ENCODE measurements at places on chromosomes 3 and 15.

GRCh38 chr15:74423431-74424257, 10.1 kb downstream of the SEMA7A start:
- DNase-seq, result no peak

GRCh38 chr15:62138124-62138523, 27.0 kb downstream of the C2CD4B start:
- no peak for DNase-seq

DNA sequence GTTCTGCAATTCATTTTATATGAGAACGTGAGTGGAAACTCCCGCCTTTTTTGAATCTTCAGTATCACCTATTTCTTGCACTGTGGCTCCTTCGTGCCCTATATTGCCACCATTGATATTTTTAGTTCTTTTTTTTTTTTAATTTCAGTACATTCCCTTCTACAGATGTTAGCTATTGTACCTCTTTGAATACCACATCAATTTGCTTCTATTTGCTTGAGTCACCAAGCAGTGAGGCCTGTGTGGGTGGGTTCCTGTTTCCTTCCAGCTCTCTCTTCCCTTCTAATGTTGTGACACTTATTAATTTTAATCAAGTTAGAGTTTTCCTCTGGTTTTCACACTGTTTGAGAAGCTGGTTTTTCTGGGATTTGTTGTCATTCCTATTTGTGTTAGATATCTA, 8.7 kb downstream of the HACD2 start:
- no peak for DNase-seq

DNA sequence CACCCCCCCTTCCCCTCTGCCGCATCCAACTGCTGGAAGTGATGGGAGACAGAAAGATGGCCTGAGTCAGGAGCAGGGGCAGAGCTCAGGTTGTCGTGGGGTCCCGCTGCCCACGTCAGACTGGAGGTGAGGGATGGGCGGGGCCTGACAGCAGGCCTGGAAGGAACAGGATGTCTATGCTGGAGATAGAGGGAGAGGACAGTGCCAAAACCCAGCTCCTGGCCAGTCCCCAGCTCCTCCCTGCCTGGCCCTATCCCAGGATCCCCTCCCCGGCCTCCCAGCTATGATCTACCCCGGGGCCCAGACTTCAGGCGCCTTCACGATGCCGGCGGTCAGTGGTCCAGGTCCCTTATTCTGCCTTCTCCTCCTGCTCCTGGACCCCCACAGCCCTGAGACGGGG, at the start of gene LMAN1L:
Gene LMAN1L, plus strand, starts transcription at position 303 of the 400 bp plus-strand sequence. Its CDS starts 20 bp downstream, at position 323.
- no peak for DNase-seq

DNA sequence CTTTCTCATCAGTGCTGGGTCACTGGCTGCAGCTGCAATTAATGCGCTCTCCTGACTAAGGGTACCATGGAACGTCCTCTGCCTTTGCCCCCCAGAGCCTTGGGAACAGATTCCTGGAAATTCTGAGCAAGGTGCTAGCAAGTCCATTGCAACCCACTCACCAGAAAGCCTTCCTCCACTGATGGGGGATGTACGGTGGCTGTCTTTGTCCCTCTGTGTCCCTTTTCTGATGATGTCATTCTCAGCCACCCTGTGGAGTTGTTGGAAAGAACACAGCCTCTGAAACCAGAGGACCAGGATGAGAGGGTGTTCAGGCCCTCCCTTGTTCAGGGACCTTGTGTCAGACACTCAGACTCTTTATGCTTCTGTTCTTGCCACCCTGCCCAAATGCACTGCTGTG, 38.1 kb upstream of the ZBTB38 start:
- no peak for DNase-seq

DNA sequence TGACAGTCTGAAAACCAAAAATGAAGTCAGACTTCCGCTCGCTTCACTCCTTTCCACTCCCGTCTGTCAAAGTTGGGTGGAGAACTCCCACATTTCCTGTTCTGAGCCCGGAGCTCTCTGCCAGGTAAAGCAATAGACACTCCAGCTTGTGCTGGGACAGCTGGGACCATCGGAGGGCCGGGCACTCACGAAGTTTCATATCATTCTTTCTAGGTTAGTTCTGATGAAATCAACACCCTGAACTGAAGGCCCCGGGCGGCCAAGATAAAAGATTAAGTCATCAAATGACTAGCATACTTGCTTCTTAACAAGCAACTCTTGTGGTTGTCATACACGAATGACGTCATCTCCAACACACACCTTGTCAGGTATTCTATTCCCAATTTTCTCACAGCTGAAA, 42.1 kb downstream of the MAGI1 start:
- no peak for DNase-seq

DNA sequence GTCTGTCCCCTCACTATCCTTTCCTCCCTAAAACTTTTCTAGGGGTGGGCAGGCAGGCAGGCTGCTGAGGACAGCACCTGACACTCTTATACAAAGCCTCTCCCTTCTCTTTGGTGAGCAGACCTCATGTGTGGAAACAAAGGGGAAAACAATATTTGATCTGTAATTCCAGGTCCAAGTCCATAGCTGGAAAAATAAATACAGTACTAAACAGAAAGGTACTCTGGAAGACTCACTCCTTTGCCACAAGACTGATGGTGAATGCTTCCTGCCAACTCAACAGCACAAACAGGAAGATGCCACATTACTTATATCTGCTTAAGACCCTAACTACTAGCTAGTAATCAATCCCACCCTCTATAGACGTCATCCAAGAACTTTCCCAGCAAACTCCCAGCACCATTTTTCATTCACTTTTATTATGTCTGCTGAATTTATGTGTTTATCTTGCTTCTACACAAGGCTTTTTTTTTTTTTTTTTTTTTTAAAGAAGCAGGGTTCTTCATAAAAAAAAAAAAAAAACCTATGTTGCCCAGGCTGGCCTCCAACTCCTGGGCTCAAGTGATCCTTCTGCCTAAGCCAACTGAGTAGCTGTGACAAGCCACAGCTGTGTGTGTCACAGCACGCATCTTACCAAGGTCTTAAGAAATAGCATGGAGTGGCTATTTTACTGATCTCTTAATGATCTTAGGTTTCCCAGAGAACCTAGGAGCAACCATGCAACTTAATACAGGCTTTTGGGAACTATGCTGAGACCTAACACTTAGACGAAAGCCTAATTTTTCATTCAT, 44.2 kb upstream of the CSPG5 start:
- DNase-seq, result no peak

GRCh38 chr3:192866804-192867203, 50.9 kb downstream of the MB21D2 start:
- DNase-seq, result no peak

GRCh38 chr15:90872486-90873184, 4.2 kb downstream of the FURIN start:
- DNase-seq, result no peak

DNA sequence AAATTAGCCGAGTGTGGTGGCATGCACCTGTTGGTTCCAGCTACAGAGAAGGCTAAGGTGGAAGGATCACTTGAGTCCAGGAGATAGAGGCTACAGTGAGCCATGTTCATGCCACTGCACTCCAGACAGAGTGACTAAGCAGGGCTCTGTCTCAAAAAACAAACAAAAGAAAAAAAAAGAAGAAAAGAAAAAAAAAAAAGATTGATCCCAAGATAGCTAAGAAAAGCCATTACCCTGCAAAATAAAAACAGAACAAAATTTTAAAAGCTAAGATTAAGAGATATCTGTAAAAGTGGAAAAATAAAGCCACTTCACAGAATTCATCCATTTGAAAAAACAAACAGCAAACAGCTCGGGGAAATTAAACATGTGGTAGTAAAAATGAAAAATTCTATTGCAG, 23.8 kb downstream of the LRRC2 start:
- DNase-seq, result no peak

- no peak for DNase-seq
Measured at GRCh38 chr15:83206526-83207008, 1.1 kb downstream of the HDGFL3 start.

- DNase-seq, result no peak
Measured at GRCh38 chr3:125294411-125294810, 80.7 kb downstream of the ZNF148 start.

DNA sequence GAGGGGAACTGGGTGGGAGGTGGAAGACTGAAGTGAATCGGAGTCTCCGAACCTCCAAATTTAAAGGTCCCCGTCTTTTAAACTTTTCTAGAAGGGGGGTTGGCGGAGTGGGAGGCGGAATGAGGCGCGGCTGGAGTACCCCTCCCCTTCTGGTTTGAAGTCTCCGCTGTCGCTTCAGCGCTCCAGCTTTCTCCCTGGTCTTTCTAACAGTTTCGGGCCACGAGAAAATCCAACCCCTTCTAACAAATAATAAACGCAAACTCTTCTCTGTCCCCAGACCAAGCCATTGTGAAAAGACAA, 2.5 kb upstream of the MECOM start:
- no peak for DNase-seq

GRCh38 chr3:187252311-187252710, 39.2 kb downstream of the MASP1 start:
- DNase-seq, result no peak

GRCh38 chr3:73475717-73476116, 149.0 kb downstream of the PDZRN3 start:
- no peak for DNase-seq

- no peak for DNase-seq
Measured at GRCh38 chr15:77859491-77860060, 217.9 kb downstream of the TBC1D2B start.

- no peak for DNase-seq
Measured at GRCh38 chr15:89335298-89336041, 846 bp upstream of the POLG start.

- no peak for DNase-seq
Measured at GRCh38 chr3:52712291-52713212, 6.6 kb downstream of the SPCS1 start.

GRCh38 chr15:52480990-52481389, 47.7 kb downstream of the MYO5A start:
- DNase-seq, result no peak

GRCh38 chr15:38894243-38894948, 329.8 kb upstream of the RASGRP1 start:
- no peak for DNase-seq

GRCh38 chr3:59469948-59470723, 420.3 kb upstream of the CFAP20DC start:
- DNase-seq, result no peak

GRCh38 chr3:18035641-18036449, 293.4 kb upstream of the TBC1D5 start:
- DNase-seq, result no peak

DNA sequence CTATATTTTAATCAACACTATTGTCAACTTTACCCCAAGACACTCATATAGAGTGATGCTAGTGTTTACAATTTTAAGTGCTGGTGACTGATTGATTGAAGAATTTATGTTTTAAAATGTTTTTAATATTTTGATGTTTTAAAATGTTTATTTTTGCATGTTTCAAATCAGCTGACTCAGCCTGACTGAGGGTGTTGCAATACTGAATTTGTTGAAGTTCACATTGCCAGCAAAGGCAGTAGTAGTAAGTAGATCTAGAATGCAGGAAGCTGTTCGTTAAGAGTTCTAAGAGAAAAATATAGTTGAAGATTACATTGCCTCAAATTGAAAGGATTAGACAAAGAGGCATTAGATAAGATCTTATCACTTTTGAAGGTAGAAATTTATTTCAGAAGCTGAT, 977.6 kb downstream of the IGSF11 start:
- no peak for DNase-seq

- DNase-seq, result no peak
Measured at GRCh38 chr3:160874736-160875135, 118.7 kb downstream of the PPM1L start.

DNA sequence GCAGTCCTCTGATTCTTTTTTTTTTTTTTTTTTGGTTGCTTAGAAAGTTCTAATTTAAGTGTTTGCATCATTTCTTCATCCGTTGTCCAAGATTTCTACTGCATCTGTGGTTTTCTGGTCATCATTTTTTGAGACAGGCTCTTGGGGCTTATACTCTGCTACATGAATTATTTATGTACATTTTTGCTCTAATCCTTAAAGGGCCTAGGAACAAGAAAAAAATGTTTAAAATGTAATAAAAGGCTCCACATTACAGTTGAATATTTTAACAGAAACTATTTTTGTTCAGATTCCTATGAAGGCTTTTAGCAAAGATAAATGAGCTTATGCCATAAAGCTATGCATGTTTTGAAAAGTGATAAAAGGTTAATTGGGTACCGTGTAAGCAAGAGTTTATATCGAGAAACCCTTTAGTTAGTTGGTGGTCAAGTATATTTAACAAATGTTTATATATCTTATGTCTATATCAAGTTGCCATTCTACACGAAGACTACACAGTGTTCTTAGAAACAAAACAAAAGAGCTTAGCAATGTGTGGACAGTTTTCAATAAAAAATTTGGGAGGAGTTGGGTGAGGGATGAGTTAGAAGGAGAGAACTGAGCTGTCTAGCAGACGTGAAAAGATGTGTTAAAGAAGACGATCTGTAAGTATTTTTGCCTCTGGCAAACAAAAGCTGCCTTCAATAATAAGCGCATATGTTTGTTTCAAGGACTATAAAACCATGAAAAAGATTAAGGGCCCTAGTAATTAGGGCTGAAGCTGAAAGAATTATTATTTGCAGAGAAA, 563.6 kb upstream of the NAALADL2 start:
- no peak for DNase-seq
